Stimulated activated naive B cell treated with anti-CD40 and anti-IgM and Interleukin-4, amounts not matched to agents 10 μg/mL and 1 μg/mL and 100 μg/mL, for 72 hours (primary cell): ENCODE measurements at places on chromosomes 16 and 17.

- no peak for DNase-seq
These were observed 22.0 kb upstream of the HAS3 start for GRCh38 chr16:69083306-69083941.

GRCh38 chr16:14629612-14629918 is 495 bp downstream of the PARN start:
- peak; percentile 15 for DNase-seq

- no peak for DNase-seq
These were observed 488.5 kb upstream of the SOX9 start for GRCh38 chr17:71632328-71632727.

DNA sequence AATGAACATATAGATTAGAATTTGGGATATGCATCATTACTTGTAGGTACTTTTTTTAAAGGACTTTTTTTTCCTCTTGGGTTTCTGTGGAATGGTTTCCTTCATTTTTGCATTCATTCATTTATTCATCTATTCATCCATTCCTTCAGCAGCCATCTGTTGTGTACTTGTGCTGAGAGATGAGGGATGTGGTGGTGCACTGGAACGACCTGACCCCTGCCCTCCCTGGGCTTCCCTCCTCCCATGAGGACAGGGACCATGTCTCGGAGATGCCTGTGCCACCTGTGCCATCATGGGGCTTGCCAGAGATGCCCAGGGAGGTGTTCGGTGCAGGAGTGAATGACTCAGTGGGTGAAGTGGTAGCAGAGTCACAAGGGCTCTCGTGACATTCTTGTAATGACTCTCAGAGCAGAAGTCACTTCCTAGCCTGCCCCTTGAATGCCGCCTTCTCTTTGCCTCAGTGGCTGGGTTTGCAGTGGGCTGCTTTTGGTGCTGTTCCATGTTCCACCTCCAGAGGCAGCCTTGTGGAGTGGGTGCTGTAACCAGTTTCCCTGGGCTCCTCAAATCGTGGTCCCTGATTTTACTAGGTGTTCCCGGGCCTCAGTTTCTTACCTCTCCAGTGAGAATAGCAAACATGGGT is 43.9 kb downstream of the CLEC16A start:
- DNase-seq, result peak; percentile 86

DNA sequence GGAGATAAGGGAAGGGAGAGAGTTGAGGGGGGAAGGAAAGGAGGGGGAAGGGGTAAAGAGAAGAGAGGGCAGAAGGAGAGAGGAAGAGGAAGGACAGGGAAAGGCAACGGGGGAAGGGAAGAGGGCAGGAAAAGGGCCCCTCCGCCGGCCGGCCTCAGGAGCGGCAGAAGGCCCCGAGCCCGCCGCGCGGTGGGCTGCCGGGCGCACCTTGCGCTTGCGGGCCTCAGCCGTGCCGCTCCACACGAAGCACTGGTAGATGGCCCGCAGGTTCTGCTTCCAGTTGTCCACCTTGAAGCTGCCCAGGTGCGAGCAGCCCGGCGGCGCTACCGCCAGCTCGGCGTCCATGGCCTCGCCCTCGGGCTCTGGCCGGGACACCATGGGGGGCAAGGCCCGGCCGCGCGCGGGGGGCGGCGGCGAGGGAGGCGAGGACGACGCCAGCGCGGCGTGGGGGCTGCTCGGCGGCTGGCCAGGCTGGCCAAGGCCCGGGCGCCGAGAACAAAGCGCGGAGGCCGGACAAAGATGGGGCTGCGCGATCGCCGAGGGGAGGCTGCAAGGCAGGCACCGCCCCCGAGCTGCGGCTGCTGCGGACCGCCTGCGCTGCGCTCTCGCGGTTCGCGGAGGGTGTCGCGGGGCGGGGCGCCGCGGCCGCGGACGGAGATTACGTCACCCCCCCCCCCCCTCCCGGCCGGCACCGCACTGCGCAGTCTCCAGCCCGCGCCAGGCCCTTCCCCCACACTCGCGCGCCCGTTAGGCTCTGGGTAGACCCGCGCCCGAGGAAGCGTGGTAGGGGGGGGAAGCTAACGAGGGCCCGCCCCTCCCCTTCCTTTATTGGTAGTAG is at the start of gene USP22:
Gene USP22 (minus strand): TSS at position 554 of the 838 bp plus-strand sequence. CDS start 176 bp downstream, at position 378.
- DNase-seq, result no peak

GRCh38 chr16:21568502-21569189 is 30.7 kb upstream of the METTL9 start:
- DNase-seq, result no peak

- no peak for DNase-seq
These were observed 189.2 kb downstream of the STX8 start for GRCh38 chr17:9386401-9386800.

DNA sequence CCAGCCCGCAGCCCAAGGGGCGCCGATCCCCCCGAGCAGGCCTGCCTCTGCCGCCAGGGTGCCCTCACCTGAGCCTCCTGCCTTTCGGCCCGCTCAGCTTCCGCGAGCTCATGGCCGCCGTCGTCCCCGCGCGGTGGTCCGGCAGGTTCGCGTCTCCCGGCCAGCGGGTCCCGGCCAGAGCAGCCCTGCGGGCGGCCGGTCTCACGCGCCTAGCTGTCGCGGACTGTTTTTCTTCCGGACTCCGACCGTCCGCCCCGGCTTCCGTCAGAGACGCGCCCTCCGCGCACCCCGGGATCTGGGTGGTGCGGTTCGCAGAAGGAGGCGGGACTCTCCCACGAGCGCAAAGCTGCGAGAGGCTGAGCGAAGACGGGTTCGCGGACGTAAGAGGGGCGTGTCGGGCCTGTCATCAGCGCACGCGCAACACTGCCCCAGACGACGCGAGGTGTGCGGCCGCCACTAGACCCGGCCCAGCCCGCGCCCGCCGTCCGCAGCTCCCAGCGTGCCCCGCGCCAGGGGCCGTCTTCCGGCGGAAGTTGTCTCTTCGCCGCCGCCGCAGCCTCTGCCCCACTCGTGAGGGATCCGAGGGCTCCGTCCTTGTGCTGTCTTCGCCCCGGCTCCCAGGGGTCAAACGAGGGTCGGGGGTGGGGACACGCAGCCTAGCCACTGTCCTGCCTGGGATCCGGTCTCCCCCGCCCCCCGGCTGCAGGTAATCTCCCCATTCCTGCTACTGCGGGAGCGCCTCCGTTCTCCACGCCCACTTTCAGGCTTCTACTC is at the start of gene INPP5K:
Gene INPP5K (minus strand): TSS at position 225 of the 774 bp plus-strand sequence. CDS start 113 bp downstream, at position 112.
- DNase-seq, result peak; percentile 98
